SK-N-MC (cell line): ENCODE measurements at places on chromosomes 2 and 18.

DNA sequence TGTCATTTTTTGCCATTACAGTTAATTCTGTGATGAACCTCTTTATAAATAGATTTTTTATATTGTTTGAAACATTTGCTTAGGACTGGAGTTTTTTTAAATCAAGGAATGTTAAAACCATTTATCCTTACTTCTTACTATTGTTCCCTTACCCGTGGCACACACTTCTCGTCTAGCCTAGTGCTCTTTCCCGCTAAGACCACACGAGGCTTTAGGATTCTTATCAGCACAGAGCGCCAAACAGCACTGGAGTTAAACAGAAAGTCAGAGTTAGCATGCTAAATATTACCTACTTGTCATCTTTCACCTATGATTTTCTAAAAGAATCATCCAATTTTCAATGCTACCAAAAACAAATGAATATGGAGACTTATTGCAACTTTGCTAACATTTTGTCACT, 112.6 kb downstream of the TMEFF2 start:
- DNase-seq: no peak

- no peak for DNase-seq
Observed at GRCh38 chr2:75710220-75710576, 517 bp downstream of the GCFC2 start.

DNA sequence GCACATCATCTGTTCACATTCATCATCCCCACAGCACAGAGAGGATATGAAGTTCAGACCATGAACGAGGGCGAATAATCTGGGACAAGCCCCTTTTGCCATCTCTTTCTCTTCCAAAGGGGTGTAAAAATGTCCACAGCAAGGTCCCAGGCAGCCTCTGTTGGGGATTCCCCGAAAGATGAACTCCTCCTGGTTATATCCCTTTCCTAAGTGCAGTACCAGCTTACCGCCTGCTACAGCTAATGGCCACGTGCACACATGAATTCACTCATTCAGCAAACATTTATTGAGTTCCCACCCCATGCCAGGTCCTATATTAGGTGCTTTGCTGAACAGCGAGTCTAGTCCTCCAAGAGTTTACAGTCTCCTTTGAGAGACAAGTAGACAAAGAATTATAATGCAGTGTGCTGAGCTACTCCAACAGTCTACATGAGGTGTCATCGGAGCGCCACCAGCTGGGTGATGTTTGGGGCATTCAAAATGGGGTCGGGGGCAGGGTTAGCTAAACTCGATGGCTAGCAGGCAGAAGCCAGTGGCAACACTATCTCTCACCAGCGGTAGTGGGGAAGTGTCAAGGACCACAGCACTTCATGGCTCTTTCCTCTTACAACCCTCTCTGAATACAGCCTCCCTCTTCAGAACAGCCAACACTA, 228.9 kb downstream of the TMEM163 start:
- DNase-seq: no peak

DNA sequence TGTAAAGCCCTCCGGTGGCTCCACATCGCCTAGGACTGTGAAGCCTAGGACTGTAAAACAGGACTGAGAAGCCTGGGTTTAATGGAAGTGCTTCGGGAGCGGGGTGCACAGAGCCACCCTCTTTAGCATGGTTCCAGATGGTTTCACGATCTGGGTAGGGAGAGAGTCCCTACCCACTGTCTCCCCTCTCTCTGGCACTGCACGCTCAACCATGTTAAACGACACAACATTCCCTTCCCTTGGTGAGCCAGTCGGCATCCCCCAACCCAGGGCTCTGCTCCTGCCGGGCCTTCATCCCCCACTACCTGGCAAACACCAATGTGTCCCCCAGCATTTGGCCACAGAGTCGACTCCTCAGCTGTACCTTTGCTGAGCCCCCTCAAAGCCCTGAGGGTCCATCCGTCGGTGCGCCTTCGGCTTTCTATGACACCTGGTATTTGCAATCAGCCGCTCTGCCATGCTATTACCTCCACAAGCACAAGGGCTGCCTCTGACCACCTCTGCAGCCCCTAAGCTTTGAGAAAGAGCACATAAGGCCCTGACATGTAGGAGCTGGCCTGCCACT, 1.1 kb downstream of the COPS9 start:
- DNase-seq: no peak

- no peak for DNase-seq
Observed at GRCh38 chr2:229348128-229348527, 77.0 kb upstream of the PID1 start.

DNA sequence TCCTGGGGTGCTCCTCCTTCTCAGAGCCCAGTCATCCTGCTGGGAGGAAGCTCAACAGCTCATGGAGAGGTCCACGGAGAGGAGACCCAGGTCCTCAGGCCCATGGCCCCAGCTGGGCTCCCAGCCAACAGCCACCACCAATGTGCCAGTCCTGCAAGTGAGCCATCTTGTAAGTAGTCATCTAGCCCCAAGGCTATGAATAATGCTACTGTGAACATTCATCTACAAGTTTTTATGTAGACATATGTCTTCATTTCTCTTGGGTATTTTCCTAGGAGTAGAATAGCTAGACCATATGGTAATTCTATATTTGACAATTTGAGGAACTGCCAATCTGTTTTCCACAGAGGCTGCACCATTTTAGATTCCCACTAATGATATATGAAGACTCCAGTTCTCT, 166.1 kb downstream of the MTCL1 start:
- DNase-seq: no peak

DNA sequence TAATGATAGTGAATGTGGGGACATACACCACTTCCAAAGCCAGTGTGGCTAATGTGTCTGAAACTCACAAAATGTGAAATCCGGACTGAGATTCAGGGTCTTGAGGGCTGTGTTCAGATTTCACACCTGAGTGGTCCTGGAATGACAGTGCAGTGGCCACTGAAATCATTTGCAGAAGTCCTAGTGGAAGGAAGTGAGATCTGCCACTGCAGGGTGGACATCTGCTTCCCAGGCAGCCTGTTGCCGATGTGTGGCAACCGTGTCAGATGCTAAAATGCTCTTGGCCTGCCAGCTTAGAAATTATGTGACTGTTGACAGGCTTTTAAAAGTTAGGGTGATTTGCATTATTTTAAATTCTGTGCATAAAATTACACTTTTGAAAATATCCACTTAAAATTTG, 77.8 kb upstream of the TMEM200C start:
- no peak for DNase-seq

DNA sequence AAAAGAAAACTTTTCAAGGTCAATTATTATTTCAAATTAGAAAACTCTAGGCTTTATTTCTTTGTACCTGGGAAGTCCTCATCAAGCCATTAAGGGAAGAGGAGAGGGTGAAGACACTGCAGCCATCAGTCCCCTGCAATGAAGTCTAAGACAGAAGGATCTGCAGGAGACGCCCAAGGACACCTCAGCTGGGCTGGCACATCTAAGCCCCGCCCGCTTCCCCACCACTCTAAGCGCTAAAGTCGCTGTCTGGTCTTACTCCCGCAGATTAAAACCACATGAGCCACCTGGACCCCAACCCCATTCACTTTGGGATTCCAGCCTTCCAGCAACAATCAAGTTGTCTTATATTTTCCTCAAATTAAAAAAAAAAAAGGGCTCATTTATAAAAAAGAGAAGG, 104.4 kb downstream of the AFF3 start:
- no peak for DNase-seq

- no peak for DNase-seq
Observed at GRCh38 chr2:230203110-230203676, 16.6 kb downstream of the SP110 start.

DNA sequence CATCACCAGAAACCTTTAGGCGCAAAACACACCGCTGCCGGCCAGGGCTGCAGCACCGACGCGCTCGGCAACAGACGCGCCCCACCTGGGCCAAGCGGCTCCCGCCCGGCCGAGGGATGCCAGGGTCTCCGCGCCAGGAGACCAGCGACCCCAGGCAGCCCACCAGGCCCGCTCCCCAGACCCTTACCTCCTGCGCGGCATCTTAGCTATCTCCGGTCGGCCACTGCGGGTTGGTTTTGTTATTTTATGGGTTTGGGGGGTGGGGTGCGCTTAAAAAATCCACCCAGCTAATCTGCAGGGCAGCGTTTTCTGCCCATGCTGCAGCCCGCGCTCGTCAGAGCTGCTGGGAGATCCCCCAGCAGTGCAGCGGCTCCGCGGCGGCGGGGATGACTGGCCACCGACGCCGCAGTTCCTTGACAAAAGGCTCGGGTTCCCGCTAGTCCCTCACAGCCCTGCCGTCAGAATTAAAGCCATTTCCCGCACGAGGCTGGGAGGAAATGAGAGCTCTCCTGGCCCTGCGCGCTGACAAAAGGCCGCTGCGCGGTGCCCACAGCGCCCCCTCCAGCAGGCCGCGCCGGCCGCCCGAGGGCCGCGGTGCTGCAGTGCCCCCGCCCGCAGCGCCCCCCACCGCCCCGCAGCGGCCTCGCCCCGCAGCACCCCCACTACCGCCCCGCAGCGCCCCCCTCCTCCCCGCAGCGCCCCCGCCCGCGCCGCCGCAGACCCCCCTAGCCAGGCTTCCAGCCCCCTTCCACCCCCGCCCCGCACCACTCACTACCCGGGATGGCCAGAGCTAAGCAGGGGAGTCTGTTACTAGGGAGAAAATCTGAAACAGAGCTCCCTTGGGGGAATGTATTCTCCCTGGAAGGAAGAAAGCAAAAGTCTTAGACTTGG, at the start of gene ADD2:
Gene ADD2, minus strand, starts transcription at position 502 of the 891 bp plus-strand sequence. CDS start 61,792 bp downstream, outside the sequence.
- no peak for DNase-seq

DNA sequence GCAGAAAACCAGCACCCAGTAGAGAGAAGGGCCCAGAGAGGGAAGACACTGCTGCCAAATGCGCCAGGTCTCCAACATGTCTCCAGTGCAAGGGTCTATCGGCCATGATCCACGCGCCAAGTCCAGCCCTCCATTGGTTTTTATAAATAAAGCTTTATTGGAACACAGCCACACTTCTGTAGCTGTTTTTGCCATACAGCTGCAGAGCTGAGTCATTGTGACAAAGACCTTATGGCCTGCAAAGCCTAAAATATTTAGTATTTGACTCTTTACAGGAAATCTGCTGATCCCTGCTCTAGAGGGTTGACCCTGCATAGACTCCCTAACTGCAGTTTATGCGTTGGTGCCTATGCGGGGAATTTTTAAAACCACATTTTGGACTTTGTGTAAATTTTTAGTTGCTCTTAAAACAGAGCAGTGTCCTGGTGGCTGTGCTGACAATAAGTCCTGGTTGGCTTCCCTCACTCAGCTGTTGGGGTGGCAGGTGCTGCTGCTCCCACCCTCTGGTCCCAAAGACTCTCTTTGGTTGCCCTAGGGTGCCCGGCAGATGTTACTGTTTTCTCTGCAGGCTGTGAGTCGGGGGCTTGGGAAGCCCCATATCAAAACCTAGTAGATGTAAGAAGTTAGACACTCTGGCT, 154.9 kb downstream of the CTIF start:
- DNase-seq: no peak

GRCh38 chr2:181306785-181307184, 150.4 kb upstream of the ITGA4 start:
- DNase-seq: no peak

DNA sequence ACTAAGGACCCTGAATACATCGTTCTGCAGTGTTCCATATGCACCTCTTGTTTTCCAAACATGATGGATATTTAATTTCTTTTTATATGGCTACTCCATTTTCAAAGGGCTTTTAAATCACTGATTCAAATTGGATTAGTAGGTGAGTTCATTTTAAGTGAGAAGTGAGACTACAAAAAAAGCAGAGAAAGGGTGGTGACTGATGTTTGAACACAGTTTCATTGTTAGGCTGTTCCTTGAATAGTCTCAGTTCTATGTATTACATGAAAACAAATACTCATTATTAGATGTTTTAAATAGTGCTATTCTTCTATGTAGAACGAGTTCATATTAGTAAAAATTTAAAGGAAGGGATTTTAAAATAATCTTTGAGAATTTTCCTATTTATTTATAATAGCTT, 72.7 kb upstream of the STON1 start:
- no peak for DNase-seq

DNA sequence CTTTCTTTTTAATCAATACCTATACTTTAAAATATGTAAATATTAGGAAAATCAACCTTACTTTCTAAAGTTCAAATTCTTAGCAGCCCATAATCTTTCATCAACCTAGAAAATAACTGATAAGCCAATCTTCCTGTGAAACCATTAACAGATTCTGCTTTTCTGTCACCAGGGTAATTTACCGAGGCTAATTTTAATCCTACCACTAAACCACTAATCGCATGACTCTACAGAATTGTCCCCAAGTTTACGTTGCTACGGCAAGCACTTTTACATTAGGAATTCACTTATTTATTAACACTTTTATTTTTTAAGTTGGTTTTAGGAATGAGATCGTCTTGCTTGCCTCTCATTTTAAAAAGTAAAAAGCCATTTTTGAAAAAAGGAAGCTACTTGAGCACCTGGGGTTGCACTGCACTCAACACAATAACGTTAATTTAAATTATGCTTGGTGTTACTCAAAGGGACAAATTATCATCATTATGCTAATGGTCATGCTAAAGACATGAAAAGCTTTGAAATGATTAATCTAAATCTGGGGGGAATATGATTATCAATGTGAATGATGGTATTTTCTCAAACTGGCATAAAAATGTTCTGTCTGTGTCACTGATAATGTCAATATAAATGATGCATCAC, 10.2 kb downstream of the ZNF516 start:
- no peak for DNase-seq

DNA sequence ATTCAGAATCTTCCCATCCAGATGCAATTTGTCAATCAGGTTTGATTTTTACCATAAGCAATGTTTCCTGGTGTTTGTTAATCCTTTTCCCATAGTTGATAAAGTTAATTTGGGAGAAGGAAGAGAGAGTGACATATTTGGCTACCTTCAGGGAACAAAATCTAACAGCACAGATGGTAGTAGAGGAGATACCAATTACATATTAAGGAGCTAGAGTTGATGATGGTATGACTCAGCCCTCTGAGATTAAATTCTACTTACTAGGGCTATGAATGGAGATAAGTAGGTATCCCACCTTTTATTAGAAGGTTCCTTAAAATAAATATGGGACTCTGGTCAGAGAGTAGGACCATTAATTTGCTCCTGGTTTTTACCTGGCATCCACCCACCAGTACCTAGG, 139.7 kb downstream of the EHBP1 start:
- no peak for DNase-seq

- DNase-seq: no peak
Observed at GRCh38 chr2:8646731-8647461, 35.0 kb upstream of the ID2 start.

DNA sequence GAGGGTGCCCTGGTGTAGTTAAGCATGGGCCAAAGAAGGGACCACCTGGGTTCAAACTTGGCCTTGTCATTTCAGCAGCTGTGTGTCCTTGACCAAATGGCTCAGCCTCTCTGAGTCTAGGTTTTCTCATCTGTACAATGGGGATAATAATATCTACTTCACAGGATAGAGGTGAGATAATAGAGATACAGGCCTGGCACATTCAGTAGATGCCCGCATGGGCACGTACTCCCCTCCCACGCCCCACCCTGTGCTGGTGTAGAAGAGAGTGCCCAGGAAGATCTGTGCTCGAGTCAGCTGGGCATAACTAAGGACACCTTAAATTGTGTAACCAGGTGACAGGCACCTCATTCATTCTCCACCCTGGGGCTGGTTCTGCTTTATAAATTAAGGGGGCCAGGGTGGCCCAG, 8.4 kb upstream of the TMEM185B start:
- no peak for DNase-seq

- DNase-seq: no peak
Observed at GRCh38 chr2:234076451-234076850, 25.9 kb downstream of the SPP2 start.

- no peak for DNase-seq
Observed at GRCh38 chr2:118255771-118256372, 167.6 kb downstream of the INSIG2 start.

GRCh38 chr2:134550566-134551164, 168.1 kb downstream of the TMEM163 start:
- DNase-seq: no peak

GRCh38 chr2:222844323-222844722, 16.5 kb upstream of the ACSL3 start:
- DNase-seq: no peak
